ENCODE measurements at places on chromosomes 5 and 9. TPM values are rescaled to one million over a fixed set of nuclear protein-coding genes. Genes with fewer than 3 reads are reported as not detected.

SLC25A48 gene
- not detected for total RNA-seq

DNA sequence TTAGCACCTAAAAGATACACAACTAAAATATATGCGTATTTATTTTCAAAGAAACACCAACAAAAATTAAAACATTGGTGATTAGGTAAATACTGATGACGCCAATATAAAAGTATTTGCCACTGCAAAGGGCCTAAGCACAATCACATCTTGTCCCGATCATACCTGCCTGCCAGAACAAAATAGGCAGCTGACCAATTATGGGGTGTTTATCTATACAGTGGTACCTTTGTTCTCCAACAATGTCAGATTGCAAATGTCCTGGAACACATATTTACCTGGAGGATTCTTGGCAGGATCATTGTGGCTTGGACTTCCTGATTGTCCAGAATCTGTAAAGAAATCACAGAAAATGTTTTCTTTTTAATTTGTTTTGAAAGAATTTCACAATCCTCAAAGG is 134.5 kb downstream of the NFIB start:
- no peaks in the 10 kb centered on the region for H3K27me3 ChIP-seq
- no peak overlapping the region for H3K27ac ChIP-seq
- H3K36me3 ChIP-seq: no peaks in the 10 kb centered on the region
- no peak overlapping the region for H3K4me3 ChIP-seq
- no peaks in the 10 kb centered on the region for H3K4me1 ChIP-seq

DNA sequence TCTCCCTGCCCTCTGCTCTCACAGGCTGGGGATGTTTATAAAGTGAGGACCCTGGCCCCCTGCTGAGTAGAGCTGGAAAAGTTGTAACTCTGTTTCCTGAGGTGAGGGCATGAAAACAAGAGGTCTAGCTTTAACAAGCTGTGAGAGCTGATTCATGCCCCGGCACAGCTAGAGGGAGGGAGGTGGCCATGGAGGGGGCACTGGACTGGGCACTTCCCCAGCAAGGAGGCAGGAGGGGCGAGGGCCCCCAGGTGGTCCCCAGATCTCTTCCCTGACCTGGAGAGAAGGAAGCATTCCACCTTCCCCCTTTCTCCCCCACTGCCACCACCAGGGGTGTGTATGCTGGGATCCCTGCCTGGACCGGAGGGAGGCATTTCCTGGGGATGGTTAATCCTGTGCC is at the start of gene MSMP:
TSS of gene MSMP (minus strand) at position 13 of the 400 bp plus-strand sequence. CDS start 147 bp downstream, outside the sequence.
- no peaks in the 10 kb centered on the region for H3K27me3 ChIP-seq
- no peak within 1 kb of the TSS for H3K4me3 ChIP-seq

DNA sequence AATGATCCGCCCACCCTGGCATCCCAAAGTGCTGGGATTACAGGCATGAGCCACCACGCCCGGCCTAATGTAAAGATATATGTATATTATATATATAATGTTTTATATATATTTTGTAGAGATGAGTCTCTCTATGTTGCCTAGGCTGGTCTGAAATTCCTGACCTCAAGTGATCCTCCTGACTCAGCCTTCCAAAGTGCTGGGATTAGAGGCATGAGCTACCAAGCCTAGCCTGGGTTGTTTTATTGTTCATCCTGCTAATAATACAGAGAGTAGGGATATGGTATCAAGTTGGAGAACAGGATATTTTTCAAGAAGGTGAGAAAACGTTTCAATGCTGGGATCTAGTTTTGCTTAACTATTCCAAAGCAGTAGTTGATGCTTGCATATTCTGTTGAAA is 2.9 kb downstream of the SEC24A start:
- H3K36me3 ChIP-seq: peaks cover 10% of the 10 kb centered on the region
- no peaks in the 10 kb centered on the region for H3K27me3 ChIP-seq
- H3K27ac ChIP-seq: no peak overlapping the region
- peaks cover 40% of the 10 kb centered on the region for H3K4me1 ChIP-seq
- H3K4me3 ChIP-seq: no peak overlapping the region
- no peak for DNase-seq

- H3K27ac ChIP-seq: no peak overlapping the region
- H3K27me3 ChIP-seq: peaks cover 7% of the 10 kb centered on the region
- H3K4me1 ChIP-seq: no peaks in the 10 kb centered on the region
- H3K4me3 ChIP-seq: no peak overlapping the region
Measured at GRCh38 chr5:130061746-130062145, 157.5 kb downstream of the CHSY3 start.
